ENCODE measurements at places on chromosomes 4 and X. TPM values are rescaled to one million over a fixed set of nuclear protein-coding genes. Genes with fewer than 3 reads are reported as not detected.
A peak's percentile ranks its signal among the peaks of the same experiment; 100 is the strongest.

Gene ERAS
- total RNA-seq = 0.46 TPM

Gene MAGEA11
- total RNA-seq = not detected

DNA sequence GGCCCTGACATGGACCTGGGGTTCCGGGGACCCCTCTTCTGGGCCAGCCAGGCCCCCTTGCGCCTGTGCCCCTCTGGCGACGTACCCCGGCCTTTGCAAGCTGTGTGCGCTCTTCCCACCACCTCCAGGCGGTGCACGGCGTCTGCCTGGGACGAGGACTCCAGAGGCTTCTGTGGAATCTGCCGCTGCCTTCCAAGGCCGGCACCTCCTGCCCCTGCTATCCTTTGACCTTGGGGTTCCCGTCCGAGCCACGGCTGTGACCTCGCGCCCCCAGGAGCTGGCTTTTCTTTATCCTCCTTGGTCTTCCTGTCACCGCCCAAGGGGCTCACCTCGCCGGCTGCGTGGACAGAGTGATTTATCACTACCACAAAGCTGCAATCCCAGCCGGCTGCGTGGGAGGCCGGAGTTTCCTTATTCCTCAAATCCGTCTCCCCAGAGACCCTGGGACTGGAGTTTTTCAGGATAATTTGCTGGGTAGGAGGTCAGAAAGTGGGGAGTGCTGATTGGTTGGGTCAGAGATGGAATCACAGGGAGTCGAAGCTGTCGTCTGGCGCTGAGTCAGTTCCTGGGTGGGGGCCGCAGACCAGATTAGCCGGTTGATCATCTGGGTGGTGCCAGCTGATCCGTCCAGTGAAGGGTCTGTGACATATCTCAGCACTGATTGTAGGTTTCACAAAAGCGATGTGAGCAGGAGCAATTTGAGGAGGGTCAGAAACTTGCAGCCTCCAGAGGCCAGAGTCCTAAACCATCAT lies 19.8 kb upstream of the PLCXD1 start:
- H3K36me3 ChIP-seq = no peaks in the 10 kb centered on the region

DNA sequence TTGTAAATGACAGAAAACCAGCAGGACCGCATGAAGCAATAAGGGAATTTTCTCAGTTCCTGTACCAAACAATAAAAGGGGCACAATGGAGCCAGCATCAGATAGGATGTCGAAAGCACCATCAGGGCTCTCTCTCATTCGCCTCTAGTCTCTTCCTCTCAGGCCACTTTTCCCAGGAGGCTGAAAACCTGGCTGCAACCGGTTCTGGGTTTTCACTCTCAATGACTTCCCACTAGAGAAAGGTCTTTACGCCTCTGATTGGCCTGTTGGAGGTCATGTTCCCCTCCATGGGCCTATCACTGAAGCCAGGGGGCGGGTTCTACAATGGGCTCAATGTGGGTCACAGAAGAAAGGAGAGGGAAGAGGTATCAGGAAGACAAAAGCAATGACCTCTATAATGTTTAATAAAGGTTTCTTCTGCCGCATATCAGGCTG lies 29.3 kb downstream of the ZNF827 start:
- H3K4me3 ChIP-seq = peak overlapping the region; percentile 23
- H3K36me3 ChIP-seq = no peaks in the 10 kb centered on the region
- H3K4me1 ChIP-seq = no peaks in the 10 kb centered on the region
- DNase-seq = peak; percentile 88
- H3K27ac ChIP-seq = peak overlapping the region; percentile 67

DNA sequence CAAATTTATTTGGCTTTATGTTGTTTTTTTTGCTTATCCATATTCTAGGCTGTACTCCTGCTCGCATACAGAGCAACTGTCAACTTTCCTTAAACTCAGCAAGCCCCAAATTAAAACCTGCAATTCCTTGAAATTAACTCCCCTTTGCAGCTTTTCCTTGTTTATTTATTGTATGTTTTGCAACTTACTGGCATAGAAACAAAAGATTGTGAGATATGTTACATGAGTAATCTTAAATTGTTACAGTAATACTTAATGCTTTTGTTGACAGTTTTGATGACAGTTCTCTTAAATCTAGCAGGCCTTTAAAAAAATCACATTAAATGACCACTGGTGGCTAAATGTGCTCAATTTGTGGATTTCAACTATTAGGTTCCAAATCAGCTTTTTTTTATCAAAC lies 4.5 kb downstream of the DDX3X start:
- no peak overlapping the region for H3K4me3 ChIP-seq
- H3K27me3 ChIP-seq = no peaks in the 10 kb centered on the region
- H3K27ac ChIP-seq = no peak overlapping the region
- peaks cover 2% of the 10 kb centered on the region for H3K36me3 ChIP-seq
- no peak for DNase-seq

- H3K27me3 ChIP-seq = no peaks in the 10 kb centered on the region
- no peak for DNase-seq
- no peaks in the 10 kb centered on the region for H3K36me3 ChIP-seq
- no peak overlapping the region for H3K27ac ChIP-seq
- no peak overlapping the region for H3K4me3 ChIP-seq
Measured at GRCh38 chr4:48739560-48740019, 40.5 kb downstream of the FRYL start.

DNA sequence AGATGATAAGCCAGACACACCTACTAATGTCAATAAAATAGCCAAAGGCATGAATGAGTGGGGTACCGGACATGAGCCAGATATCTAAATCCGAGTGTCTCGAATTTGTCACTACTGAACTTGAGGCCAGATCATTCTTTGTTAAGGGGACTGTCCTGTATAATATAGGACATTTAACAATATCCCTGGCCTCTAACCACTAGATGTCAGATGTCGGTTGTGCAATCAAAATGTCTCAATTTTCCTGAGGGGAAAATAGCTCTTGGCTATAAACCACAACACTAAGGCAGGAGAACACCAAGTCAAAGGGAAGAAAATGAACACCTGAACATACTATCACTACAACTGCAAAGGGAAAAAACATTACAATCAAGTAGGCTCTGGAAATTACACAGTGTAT lies 154.5 kb downstream of the GPM6A start:
- H3K4me1 ChIP-seq = no peaks in the 10 kb centered on the region
- no peaks in the 10 kb centered on the region for H3K36me3 ChIP-seq
- no peaks in the 10 kb centered on the region for H3K27me3 ChIP-seq
- no peak overlapping the region for H3K27ac ChIP-seq
- no peak overlapping the region for H3K4me3 ChIP-seq

DNA sequence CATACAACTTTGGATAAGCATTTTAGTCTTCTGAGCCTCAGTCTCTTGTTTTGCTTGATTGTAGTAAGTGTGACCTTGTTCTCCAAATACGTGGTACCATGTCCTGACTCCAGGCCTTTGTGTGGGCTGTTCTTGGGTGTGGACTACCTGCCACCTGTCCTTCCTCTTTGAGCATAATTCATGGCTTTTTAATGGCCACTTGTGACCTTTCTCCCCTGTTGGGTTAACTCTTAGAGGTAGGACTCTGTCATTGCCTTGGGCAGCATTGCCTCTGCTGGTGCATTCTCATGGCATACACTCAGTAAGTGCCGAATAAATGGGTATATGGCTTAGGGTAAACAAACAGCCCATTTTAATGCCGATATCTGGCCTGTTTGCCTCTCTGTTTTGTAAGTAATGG lies 3.0 kb downstream of the NSD2 start:
- H3K4me1 ChIP-seq = no peaks in the 10 kb centered on the region
- H3K27me3 ChIP-seq = no peaks in the 10 kb centered on the region
- H3K4me3 ChIP-seq = no peak overlapping the region
- DNase-seq = no peak
- no peaks in the 10 kb centered on the region for H3K36me3 ChIP-seq
